ENCODE measurements at places on chromosomes 5 and 9.
A peak's percentile ranks its signal among the peaks of the same experiment; 100 is the strongest.

- DNase-seq: no peak
These were observed 938 bp downstream of the LPAR1 start for GRCh38 chr9:111037356-111037707.

DNA sequence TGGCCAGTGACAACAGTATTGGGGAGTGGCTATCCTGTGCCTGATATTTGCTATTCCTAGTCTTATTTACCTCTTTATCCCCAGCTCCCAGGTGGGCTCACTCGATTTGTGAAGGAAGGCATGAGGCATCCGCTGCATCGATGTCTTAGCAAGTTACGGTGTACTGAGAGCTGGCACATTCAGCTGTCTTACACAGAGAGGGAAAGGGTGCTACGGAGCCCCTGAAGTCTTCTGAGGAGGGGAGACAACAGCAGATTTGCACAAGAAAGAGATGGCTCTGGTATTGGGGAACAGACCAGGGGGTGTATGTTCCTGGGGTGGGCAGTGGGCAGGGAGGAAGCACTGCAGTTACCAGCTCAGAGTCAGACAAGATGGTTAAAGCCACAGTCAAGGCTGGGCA is 172.6 kb downstream of the FGF18 start:
- DNase-seq: no peak

DNA sequence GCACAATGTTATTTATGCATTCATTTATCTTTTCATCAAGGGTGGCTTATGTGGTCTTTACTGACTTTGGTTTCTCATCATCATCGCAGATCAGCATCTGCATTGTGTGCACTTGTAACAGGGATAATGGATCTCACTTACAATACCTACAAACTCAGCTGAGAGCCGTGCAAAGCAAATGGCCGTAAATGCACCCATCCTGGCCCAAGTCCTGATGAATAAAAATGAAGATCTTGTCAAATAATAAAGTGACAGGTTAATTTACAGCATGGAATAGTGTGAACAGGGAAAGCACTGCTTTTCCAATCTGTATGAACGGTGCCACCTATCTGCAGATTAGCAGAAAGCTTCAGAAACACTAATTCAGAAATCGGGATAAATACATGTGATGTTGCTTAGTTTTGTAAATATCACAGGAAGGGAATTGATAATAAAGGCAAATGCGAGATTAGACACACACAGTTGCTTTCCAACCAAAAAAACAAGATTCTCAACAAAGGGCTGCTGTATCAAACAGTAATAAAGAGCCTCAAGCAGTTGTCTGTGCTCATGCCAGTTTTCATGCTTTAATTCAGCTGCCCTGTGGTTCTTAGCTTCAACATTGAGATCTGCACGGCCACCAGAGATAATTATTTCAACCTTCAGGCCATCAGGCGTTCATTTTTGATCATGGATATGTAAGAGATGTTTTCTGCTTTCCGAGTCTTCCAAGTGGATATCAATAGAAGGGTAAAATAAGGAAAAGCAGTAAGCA is 153.4 kb upstream of the POU5F2 start:
- DNase-seq: no peak

DNA sequence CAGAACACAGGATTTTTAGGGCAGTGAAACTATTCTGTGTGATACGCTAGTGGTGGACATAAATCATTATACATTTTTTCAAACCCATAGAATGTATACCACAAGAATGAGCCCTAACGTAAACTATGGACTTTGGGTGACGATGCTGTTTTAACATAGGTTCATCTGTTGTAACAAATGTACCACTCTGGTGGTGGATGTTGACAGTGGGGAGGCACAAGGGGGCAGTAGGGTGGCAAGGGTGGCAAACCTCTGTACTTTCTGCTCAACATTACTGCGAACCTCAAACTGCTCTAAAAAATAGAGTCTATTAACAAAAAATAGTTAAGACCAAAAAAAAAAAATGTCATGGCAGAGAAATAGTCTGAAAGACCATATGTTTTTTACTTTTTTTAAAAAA is 9.1 kb upstream of the MVB12B start:
- no peak for DNase-seq

DNA sequence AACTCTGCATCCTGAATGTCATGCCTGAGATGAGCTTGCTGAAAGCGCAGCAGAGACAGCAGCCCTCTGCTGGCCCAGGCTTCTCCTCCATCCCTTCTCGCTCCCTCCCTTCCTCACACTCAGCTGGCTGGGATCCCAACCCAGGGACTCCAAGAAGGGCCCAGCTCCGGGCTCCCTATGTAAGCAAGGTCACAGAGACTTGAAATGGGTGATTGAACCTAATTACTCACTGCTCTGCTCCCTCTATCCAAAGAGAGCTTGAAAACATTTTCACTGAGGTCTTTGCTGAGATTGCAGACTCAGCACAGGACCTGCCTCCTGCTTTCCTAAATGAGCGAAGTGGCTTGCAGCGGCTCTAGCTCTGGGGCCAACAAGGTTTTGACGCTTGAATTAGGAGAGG is 42.8 kb downstream of the RAPGEF1 start:
- peak; percentile 54 for DNase-seq

DNA sequence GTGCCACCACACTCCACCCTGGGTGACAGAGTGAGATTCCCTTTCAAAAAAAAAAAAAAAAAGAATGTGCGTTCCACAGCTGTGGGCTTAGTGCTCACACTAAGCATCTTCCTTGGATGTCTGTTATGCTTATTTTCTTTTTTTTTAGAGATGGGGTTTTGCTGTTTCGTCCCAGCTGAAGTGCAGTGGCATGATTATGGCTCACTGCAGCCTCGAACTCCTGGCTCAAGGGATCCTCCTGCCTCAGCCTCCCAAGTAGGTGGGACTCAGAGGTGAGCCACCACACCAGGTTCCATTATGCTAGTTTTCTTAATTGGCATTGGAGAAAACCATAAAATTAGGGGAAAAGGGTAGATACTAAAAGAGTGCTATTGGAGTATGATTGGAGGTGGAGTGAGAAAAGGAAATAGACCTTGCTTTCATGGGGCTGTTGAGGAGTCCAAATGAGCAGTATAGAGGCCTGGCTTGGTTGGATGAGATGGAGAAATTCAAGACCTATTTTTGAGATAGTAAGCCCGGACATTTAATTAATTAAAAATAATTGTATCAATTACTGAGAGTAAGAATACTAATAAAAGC is 978 bp upstream of the BRD3OS start:
- DNase-seq: no peak

GRCh38 chr5:102772273-102772672 is 17.2 kb downstream of the PAM start:
- DNase-seq: no peak

- DNase-seq: no peak
These were observed 84.2 kb downstream of the SGCD start for GRCh38 chr5:156411185-156411613.

- no peak for DNase-seq
These were observed 139.1 kb upstream of the ERCC6L2 start for GRCh38 chr9:95736370-95736769.

- DNase-seq: no peak
These were observed 97.7 kb downstream of the FNBP1 start for GRCh38 chr9:129945314-129945713.

GRCh38 chr5:68818057-68818695 is 275.6 kb upstream of the SLC30A5 start:
- no peak for DNase-seq

DNA sequence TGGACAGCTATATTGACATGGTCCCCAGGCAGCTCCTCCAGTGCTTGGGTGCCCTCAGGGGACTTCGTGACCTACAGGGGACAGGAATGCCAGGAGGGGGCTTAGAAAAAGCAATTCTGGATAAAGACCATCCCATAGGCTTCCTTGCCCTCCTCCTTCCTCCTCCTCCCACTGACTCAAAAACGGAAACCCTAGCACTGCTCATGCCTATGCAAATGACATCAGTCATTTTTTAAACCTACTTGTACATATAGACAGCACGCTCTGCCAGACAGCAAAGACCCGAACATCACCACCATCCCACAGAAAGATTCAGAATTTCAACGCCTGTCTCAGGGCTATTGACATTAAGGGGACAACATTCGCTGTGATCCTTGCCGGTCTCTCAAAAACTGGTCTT is 11.0 kb downstream of the IGFBPL1 start:
- no peak for DNase-seq

GRCh38 chr5:137402436-137403187 is 96.5 kb downstream of the SPOCK1 start:
- DNase-seq: no peak

GRCh38 chr5:180438785-180439780 is 55.1 kb upstream of the CNOT6 start:
- no peak for DNase-seq

DNA sequence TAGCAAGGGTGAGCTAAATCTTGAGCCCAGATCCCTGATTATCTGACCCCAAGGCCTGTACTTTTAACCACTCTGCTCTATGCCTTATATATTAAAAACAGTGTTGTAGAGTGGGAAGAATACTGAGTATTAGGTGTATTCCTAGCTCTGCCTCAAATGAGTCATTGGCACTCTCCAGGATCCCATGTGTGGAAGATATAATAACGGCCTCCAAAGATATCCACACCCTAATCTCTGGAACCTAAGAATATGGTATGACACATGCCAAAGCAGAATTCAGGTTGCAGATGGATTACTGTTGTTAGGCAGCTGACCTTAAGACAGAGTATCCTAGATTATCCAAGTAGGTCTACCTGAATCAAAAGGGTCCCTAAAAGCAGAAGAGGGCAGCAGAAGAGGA is 110.8 kb downstream of the ADRB2 start:
- DNase-seq: no peak

- no peak for DNase-seq
These were observed 129.3 kb downstream of the GCNT1 start for GRCh38 chr9:76588316-76588715.

DNA sequence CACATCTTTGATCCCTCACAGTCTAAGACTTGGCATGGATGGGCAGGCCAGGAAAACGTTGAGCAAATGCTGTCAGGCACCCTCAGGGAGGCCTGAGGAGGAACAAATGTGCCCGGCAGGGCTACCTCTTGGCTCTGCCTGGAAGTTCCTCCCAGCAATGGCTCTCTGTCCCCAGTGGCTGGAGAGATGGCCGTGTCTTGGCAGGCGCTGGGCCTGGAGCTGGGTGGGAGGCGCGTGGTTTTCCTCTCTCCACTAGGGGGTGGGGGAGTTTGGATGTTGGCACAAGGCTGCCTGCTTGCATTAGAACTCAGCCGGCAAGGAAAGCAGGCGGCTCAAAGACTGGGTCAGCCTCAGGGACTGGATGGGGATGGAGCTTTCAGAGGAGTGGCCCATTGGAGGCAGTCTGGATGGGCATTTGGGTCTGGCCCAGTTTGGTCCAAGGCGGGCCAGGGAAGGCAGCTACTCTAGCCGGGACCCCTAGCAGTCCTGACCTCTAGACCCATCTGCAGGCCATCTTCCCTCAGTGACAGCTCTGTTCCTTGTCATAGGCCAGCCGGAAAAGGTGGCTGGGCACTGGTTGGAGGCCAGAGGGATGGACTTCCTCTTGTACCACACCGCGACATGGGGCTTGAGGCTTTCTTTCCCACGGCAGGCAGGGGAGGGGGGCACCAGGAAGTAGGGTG is 68.2 kb upstream of the STC2 start:
- no peak for DNase-seq

GRCh38 chr5:34652914-34653313 is 3.2 kb upstream of the RAI14 start:
- DNase-seq: no peak

DNA sequence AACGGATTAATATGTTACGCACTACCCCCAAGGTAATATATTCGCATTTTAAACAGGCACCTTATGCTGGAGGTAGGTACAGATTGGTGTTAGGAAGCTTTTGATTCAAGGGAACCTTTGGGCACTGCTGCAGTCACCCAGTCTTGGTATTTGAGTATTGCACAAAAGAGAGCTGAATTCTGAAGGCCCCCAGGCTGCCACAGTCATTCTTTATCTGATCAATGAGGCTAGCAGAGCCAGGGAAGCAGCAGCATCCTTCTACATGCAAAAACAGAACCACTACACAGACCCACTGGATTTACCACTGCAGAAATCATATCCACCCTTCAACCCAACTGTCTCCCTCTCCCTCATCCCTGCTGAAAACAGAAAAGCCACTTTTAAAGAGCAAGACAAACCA is 121.2 kb upstream of the GRIN3A start:
- DNase-seq: no peak

DNA sequence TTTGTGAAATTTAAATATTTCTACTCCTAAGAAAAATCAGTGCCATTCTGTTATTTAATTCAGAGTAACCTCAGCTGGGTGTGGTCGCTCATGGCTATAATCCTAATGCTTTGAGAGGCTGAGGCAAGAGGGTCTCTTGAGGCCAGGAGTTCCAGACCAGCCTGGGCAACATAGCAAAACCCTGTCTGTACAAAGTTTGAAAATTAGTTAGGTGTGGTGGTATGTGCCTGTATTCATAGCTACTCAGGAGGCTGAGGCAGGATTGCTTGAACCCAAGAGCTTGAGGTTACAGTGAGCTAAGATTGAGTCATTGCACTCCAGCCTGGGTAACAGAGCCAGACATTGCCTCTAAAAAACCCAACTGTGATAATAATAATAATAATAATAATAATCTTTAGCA is 44.8 kb upstream of the CNTLN start:
- no peak for DNase-seq

- no peak for DNase-seq
These were observed 1.4 kb downstream of the HMGCR start for GRCh38 chr5:75338408-75338807.

DNA sequence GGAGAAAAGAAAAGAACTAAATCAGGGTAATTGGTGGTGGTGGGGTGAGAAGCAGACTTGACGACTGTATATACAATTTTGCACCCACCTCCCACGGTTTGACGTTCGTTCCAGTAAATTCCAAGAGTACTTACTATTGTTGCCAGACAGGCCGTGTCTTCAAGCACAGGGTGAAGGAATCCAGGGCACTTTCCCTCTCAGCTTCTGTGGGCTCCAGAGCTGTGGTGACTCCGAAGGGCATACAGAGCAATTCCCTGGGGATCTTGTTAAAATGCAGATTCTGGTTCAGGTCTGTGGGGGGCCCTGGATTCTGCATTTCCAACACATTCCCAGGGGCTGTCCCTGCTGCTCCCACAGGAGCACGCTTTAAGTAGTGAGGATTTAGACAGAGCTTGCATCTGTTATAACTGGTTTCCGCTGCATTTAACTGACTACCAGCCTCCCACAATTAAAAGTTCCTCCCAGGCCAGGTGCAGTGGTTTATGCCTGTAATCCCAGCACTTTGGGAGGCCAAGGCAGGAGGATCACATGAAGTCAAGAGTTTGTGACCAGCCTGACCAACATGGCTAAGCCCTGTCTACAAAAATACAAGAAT is 49.3 kb upstream of the FANCC start:
- DNase-seq: no peak

DNA sequence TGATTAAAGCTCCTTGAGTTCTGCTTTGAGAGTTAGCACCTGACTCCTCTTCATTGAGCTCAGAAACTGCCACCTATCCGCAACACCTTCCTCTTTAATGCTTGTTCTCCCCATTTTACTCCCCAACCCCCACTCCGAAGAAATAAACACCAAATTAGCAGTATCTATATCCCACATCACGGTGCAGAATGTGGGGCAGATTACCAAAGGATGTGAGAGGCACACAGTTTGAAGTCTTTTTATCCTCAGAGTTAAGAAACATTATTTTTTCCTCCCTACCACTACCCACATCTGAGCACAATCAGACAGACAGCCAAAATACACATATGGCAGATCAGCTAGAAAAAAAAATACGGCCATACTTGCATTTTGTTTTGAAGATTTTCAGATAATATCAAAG is 26.1 kb upstream of the IL7R start:
- no peak for DNase-seq
